ENCODE measurements at places on chromosomes 6 and 20.

DNA sequence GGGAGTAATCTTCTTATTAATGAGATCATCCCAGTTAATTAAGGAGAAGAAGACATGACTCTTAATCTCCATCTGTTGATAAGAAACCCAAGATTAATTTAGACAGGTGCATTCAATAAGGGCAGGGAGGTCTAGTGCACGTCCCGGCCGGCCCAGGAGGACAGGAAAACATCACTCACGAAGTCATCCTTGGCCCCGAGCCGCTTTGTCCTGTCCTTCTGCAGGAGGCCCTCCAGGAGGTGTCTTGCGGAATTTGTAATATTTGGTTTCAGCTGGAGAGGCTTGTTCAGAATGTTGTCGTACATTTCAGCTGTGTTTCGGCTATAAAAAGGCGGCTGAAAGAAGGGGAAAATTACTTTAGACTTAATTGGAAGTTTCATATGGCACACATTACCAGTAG, 118.4 kb upstream of the SLC2A12 start:
- DNase-seq = no peak

DNA sequence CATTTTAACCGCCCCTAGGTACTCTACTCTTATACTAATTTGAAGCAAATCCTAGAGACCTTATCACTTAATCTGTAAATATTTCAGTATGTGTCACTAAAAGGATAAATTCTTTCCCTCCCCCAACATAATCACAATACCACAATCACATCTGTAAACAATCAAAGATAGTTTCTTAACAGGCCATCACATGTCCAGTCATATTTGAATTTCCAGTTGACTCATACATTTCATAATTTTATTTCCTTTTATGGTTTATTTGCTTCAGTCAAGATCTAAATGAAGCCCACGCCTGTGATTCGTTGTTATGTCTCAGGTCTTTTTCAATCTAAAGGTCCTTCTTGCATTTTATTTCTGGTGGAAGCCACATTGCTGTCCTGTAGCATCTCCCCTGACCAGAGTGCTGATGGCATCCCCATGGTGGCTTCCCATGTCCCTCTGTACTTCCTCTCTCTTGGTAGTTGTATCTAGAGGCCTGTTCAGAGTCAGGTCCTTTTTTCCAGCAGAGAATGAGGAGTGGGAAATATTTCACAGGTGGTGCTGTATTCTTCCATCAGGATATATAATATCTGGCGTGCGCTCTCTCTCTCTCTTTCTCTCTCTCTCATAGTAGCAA, 128.6 kb upstream of the SLC22A23 start:
- DNase-seq = no peak

DNA sequence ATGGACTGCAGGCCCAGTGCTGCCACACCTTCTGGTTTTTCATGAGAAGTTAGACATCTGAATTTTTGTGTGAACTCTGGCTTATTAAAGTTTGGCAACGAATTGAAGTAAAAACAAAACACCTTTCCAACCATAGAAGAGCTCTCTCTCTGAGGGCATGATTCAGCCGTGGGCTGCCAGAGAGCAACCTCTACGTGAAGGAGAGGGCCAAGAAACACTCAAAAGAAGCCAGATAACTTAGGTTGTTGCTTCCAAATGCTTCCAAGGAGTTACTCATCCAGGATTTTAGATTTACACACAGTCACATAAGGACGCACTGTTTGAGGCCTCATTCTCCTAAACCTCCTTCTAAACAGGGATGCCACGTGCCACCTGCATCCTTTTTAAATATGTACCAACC, 65.5 kb downstream of the NRN1 start:
- DNase-seq = no peak

- no peak for DNase-seq
Observed at GRCh38 chr6:166050559-166050958, 117.1 kb downstream of the TBXT start.

- no peak for DNase-seq
Observed at GRCh38 chr20:34337544-34337943, 25.5 kb upstream of the ITCH start.

Measured in stimulated activated CD8-positive, alpha-beta memory T cell treated with anti-CD3 and anti-CD28 coated beads, Interleukin-12 subunit alpha, Interleukin-12 subunit beta, amount 100 ng/mL, for 4 hours (primary cell).